Epithelial cell of alveolus of lung (primary cell): ENCODE measurements at places on chromosomes 1 and 21. TPM values are rescaled to one million over a fixed set of nuclear protein-coding genes. Genes with fewer than 3 reads are reported as not detected.

The ANGPTL7 gene
- not detected in 2 replicates for total RNA-seq

The TCEA3 gene
- total RNA-seq: 2.5 and 6.2 TPM in 2 replicates

The ST6GALNAC3 gene
- total RNA-seq: 4.7 and 7.4 TPM in 2 replicates

The VWA5B1 gene
- under 0.01 TPM in 1 of 2 replicates, not detected in the other for total RNA-seq

The MPL gene
- total RNA-seq: not detected in 2 replicates

The CLEC20A gene
- 0.13 TPM in 1 of 2 replicates, not detected in the other for total RNA-seq

The TMEM61 gene
- total RNA-seq: 0.26 TPM in 1 of 2 replicates, not detected in the other

The BRDT gene
- not detected in 2 replicates for total RNA-seq

The TMPRSS3 gene
- not detected in 2 replicates for total RNA-seq

The BCL2L15 gene
- total RNA-seq: under 0.01 TPM in 1 of 2 replicates, not detected in the other

The OR6K3 gene
- not detected in 2 replicates for total RNA-seq

The NOS1AP gene
- total RNA-seq: 0.39 and 0.96 TPM in 2 replicates

The ETV3L gene
- total RNA-seq: not detected in 2 replicates

The PGBD2 gene
- total RNA-seq: 2.1 and 7.3 TPM in 2 replicates

The TSACC gene
- total RNA-seq: 0.65 TPM in 1 of 2 replicates, not detected in the other

The MNDA gene
- not detected in 2 replicates for total RNA-seq

The CFAP141 gene
- total RNA-seq: not detected in 2 replicates

The GBP7 gene
- total RNA-seq: not detected in 2 replicates

The NBPF20 gene
- 1.0 and 2.5 TPM in 2 replicates for total RNA-seq

The SPRR2A gene
- total RNA-seq: not detected in 2 replicates

The LDLRAD1 gene
- total RNA-seq: not detected in 2 replicates

The CLCA1 gene
- not detected in 2 replicates for total RNA-seq

The GNG12 gene
- total RNA-seq: 90.1 and 123 TPM in 2 replicates

The SELL gene
- total RNA-seq: 0.26 TPM in 1 of 2 replicates, not detected in the other

The TRIM58 gene
- 0.13 and 0.32 TPM in 2 replicates for total RNA-seq

The NHLH2 gene
- total RNA-seq: under 0.01 TPM in 1 of 2 replicates, not detected in the other

The ARHGEF2 gene
- total RNA-seq: 118 and 139 TPM in 2 replicates

The FAM131C gene
- total RNA-seq: not detected in 2 replicates

The RASAL2 gene
- 8.5 and 8.7 TPM in 2 replicates for total RNA-seq

The CD1E gene
- total RNA-seq: not detected in 2 replicates

The NENF gene
- 36.1 and 52.2 TPM in 2 replicates for total RNA-seq

The AMY2A gene
- total RNA-seq: not detected in 2 replicates

The KCNH1 gene
- 0.78 TPM in 1 of 2 replicates, not detected in the other for total RNA-seq

The TMPRSS2 gene
- total RNA-seq: 0.13 TPM in 1 of 2 replicates, not detected in the other

The MARK1 gene
- total RNA-seq: 1.8 and 23.8 TPM in 2 replicates

The DMBX1 gene
- total RNA-seq: not detected in 2 replicates

The ADAMTS4 gene
- 7.4 and 11.0 TPM in 2 replicates for total RNA-seq

The CYP4A11 gene
- total RNA-seq: not detected in 2 replicates

The C1QB gene
- total RNA-seq: not detected in 2 replicates

The INSRR gene
- not detected in 2 replicates for total RNA-seq
